K562 (cell line): ENCODE measurements at places on chromosomes 7 and 10.

DNA sequence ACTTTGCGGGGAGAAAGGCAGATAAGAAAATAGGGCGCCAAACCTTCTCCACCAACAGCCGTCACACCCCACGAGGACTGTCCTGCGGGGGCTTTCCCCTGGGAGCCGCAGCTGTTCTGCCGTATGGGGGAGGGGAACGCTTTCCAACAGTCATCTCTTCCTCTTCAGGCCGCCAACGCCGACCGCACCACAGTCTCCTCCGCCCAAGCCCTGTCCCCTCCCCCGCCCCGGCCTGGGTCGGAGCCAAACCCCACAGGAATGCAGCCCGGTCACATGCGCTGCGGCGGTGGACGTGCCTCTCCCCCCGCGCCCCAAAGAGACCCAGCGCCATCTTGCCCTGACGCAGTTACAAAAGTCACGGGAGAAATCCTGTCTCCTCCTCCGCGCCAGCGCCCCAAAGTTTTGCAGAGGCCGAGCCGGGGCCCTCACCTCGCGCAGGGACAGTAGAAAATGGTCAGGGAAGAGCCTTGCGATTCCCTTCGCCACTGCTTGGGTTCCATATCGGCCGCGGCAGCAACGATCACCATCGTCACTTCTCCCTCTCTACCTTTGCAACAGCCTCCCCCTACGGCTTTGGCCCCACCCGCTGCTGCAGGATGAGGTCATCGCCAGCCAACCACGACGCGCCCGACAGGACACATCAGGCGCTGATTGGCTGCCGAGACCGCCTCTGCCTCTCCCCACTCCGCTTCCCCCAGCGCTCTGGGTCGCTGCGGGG, 1.3 kb upstream of the KMT2E start:
- DNase-seq, result peak; percentile 100
- H3K27ac ChIP-seq, result peak overlapping the region; percentile 98
- no peaks in the 10 kb centered on the region for H3K27me3 ChIP-seq
- peaks cover 18% of the 10 kb centered on the region for H3K4me1 ChIP-seq

- H3K27ac ChIP-seq, result no peak overlapping the region
- DNase-seq, result no peak
- H3K4me1 ChIP-seq, result peaks cover 1% of the 10 kb centered on the region
- H3K27me3 ChIP-seq, result peaks cover 45% of the 10 kb centered on the region
- H3K4me3 ChIP-seq, result no peak overlapping the region
These were observed 32.7 kb upstream of the RASGEF1A start for GRCh38 chr10:43299579-43299978.

GRCh38 chr10:10132009-10132408, 885.7 kb upstream of the CELF2 start:
- H3K4me3 ChIP-seq, result no peak overlapping the region
- H3K27ac ChIP-seq, result no peak overlapping the region
- no peaks in the 10 kb centered on the region for H3K4me1 ChIP-seq
- H3K36me3 ChIP-seq, result no peaks in the 10 kb centered on the region

DNA sequence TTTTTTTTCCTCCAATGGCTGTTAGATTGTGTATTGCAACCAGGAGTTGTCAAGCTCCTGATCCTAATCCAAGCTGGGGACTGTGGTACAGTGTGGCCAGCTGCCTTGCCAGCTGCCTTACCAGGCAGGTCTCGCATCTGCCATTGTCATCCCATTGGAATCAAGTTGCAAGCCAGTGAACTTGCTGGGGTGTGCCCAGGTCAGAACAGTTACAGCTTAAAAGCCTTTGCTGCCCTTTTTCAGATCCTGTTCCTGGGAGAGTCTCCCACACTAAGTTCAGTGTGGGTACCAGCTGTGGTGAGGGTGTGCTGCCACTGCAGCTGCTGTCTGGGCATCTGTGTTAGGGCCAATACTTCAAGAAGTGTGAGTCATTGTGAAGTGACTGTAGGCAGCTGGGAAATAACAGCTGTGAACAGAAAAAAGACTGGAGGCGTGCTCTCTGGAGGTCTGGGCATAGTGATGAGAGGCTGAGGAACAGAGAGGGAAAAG, 72.8 kb downstream of the CCNY start:
- peaks cover 19% of the 10 kb centered on the region for H3K4me1 ChIP-seq
- no peak overlapping the region for H3K27ac ChIP-seq
- no peak overlapping the region for H3K4me3 ChIP-seq
- no peaks in the 10 kb centered on the region for H3K27me3 ChIP-seq

DNA sequence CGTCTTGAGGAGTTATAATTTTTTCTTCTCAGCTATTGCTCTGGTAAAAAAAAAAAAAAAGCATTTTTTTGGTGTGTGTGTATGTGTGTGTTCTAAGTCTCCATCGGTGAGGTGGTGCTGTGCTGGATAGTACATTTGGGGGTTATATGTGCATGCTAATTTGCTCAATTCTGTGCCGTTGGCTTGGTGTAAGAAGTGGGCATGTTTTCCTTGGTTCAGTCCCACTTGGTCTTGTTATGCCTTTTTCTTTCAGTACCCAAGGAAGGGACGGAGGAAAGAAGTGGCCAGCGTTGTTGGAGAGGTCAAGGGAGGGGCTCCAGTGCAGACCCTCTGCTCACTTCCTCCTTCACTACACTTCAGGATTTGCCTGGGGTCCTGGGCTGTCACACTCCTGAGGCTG, 20.4 kb downstream of the LRMDA start:
- H3K27me3 ChIP-seq, result peaks cover 23% of the 10 kb centered on the region; the same call in 1 of the 2 replicates
- H3K27ac ChIP-seq, result no peak overlapping the region
- DNase-seq, result no peak
- H3K36me3 ChIP-seq, result no peaks in the 10 kb centered on the region

DNA sequence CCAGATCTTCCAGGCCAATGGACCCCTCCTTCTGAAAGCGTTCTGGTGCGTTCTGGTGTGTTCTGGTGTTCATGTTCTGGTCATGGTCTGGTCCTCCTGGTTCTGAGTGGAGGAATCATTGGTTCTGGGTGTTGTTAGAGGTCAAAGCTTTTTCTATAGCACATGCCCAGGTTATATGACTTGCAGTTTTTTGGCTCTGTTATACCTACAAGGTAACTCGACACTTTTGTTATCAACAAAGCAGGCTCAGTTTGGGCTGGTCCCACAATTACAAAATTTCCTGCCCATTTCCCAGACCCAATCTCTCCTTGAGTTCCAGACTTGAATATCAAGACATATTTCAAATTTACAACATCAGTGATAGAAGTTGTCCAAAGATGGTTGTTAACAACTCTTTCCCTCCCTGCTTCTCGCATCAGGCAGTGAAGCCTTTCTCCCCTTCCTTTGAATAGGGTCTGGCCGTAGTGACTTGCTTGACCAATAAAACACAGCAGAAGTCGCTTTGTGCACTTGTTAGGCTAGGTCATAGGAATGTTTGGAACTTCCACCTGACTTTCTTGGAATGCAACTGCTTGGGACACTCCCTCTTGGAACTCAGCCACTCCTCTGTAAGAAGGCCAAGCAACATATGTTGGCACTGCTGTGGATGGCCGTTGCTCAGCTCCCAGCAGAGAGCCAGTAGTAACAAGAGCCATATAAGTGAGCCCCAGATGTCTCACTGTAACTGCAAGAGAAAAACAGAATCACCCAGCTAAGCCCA, 83.1 kb upstream of the STEAP1B start:
- H3K4me3 ChIP-seq, result no peak overlapping the region
- peaks cover 6% of the 10 kb centered on the region for H3K4me1 ChIP-seq
- DNase-seq, result no peak
- H3K36me3 ChIP-seq, result no peaks in the 10 kb centered on the region
- H3K27ac ChIP-seq, result no peak overlapping the region

DNA sequence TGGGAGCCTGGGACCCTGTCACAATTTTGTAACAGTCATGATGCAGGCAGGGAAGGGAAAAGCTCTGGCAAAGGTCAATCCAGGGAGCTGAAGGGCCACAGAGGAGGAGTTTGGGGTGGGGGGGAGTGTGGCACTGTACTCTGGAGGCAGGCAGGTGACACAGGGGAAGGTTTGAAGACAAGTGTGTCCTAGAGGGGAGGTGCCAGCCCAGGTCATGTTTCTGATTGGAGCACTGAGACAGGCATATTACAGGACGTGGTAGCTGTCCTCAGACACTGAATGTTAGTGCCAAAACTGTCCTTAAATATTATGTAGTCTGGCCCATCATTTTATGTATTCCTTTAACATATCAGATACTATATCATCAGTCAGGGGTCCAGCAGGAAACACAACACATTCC, 75.6 kb upstream of the LRRC4 start:
- H3K27me3 ChIP-seq, result peaks cover 44% of the 10 kb centered on the region
- DNase-seq, result no peak
- no peak overlapping the region for H3K27ac ChIP-seq
- peaks cover 3% of the 10 kb centered on the region; the same call in 2 of the 3 replicates for H3K4me1 ChIP-seq
- no peaks in the 10 kb centered on the region for H3K36me3 ChIP-seq
- H3K4me3 ChIP-seq, result no peak overlapping the region

DNA sequence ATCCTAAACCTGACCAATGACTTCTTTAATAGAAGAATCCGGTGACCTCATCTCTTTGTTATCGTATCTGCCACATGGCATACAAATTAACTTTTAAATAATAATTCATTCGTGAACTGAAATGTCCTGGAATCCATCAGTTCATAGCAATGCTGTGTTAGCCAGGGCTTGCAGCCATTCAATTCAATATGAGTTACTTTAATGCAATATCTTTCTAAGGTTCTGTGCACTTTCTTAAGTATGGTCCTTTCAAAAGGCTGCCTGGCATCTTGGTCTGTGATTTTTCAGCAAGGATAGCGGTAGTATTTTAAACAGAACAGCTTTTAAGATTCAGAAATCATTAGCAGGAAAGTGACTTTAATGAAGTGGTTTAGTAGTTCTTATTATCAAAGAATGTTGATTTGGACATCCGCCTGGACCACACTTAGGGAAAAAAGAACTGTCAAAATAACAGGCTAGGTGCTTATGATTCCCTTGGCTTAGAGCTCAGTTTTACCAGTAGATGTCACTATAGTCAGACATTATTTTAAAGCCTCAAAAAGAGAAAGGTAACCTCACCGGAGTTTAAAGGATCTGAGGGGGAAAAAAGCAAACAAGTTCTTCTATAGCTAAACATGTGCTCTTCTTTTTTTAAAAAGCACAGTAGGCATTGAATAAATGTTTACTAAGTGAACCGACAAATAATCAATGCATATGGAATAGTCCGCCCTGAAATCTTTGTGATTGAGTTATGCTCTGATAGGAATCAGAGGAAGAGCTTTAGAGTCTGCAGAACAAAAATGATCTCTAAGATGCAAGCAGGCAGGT, 22.7 kb downstream of the SLC35G1 start:
- no peak overlapping the region for H3K4me3 ChIP-seq
- H3K27ac ChIP-seq, result no peak overlapping the region
- no peak for DNase-seq
- H3K4me1 ChIP-seq, result no peaks in the 10 kb centered on the region
- H3K36me3 ChIP-seq, result no peaks in the 10 kb centered on the region; the same call in 2 of the 3 replicates

GRCh38 chr7:105060923-105061322, 46.9 kb downstream of the KMT2E start:
- DNase-seq, result no peak
- peaks cover 79% of the 10 kb centered on the region for H3K36me3 ChIP-seq
- no peak overlapping the region for H3K4me3 ChIP-seq
- H3K27ac ChIP-seq, result peak overlapping the region; percentile 1; the same call in 1 of the 3 replicates
- H3K27me3 ChIP-seq, result no peaks in the 10 kb centered on the region

DNA sequence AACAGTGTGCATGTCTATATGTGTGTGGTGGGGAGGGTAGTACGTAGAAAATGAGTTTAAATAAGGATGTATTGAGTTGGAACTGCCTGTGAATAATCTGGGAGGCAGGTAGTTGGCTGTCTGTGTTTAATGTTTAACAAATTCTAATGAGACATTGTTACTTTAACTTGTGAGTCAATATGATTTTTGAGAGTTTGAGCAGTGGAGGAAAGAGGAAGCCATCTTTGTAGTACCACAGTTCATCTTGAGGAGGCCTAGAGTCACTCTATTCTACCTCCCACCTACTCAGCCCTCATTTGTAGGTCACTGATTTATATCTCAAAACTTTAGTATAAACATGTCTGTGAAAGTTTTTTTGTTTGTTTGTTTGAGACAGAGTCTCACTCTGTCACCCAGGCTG, 129.9 kb upstream of the ITGB1 start:
- H3K4me1 ChIP-seq, result no peaks in the 10 kb centered on the region
- no peak overlapping the region for H3K4me3 ChIP-seq
- H3K36me3 ChIP-seq, result no peaks in the 10 kb centered on the region
- no peak overlapping the region for H3K27ac ChIP-seq
- DNase-seq, result no peak

- peak; percentile 66 for DNase-seq
- H3K36me3 ChIP-seq, result peaks cover 51% of the 10 kb centered on the region
- peak overlapping the region; percentile 66 for H3K27ac ChIP-seq
- H3K4me3 ChIP-seq, result no peak overlapping the region; the same call in 1 of the 2 replicates
- H3K4me1 ChIP-seq, result peaks cover 26% of the 10 kb centered on the region
These were observed 3.6 kb downstream of the SFXN4 start for GRCh38 chr10:119161680-119162451.

- no peak overlapping the region for H3K27ac ChIP-seq
- H3K4me3 ChIP-seq, result no peak overlapping the region
- peaks cover 8% of the 10 kb centered on the region; the same call in 2 of the 3 replicates for H3K36me3 ChIP-seq
- peaks cover 36% of the 10 kb centered on the region for H3K4me1 ChIP-seq
- no peak for DNase-seq
These were observed 719 bp upstream of the PGAM2 start for GRCh38 chr7:44066111-44066460.
